Heart left ventricle (tissue), 16 donors: ENCODE measurements at places on chromosomes 4 and X. TPM values are rescaled to one million over a fixed set of nuclear protein-coding genes. Genes with fewer than 3 reads are reported as not detected.
A peak's percentile ranks its signal among the peaks of the same experiment; 100 is the strongest.

The MGARP gene
- 0.48 TPM for total RNA-seq

The PRSS48 gene
- not detected for total RNA-seq

- H3K4me1 ChIP-seq, result no peaks in the 10 kb centered on the region
- H3K27me3 ChIP-seq, result no peaks in the 10 kb centered on the region
- H3K4me3 ChIP-seq, result no peak overlapping the region
- no peak overlapping the region for H3K27ac ChIP-seq
- no peaks in the 10 kb centered on the region for H3K36me3 ChIP-seq
These were observed 338.1 kb upstream of the F9 start for GRCh38 chrX:139192386-139192961.

The PROM1 gene
- total RNA-seq, result 3.8 TPM

The LUZP4 gene
- not detected for total RNA-seq

DNA sequence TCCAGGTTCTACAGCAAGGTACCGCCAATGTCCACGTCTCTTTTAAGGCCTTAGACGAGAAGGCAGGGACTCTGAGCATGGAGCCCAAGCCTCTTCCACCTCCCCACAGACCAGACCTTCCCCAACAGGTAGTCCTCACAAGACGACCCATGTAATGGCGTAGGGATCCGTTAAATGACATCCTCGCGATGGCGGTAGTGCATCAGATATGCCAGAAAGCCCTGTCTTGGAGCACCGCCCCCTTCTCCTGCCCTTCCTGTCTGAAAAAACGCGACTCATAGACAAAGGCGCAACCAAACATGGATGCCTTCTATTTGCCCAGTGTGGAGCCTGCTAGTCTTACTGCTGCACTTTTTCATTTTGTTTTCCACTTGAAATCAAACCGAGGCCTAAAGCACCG lies 185.4 kb downstream of the OR13H1 start:
- H3K4me1 ChIP-seq, result no peaks in the 10 kb centered on the region
- no peaks in the 10 kb centered on the region for H3K36me3 ChIP-seq
- H3K27ac ChIP-seq, result peak overlapping the region; percentile 95
- peak overlapping the region; percentile 33 for H3K4me3 ChIP-seq

DNA sequence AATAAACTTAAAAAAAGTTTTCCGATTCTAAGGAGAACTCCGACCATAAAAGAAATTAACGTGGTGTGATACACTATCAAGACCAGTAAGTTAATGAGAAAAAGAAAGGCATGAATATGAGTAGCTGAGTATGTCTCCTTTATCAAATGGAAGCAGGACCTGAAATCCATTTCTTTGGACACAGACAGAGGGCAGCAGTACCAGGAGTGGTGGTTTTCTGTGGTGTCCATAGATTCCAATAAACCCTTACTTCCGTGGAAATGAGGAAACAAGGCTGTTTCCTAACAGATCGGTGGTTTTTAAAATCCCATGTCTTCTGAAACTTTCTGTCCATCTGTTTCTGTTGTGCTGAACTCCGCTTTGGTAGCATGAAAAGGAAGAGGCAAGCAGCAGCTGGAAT lies 128.5 kb upstream of the TSPAN5 start:
- DNase-seq, result no peak
- H3K4me1 ChIP-seq, result no peaks in the 10 kb centered on the region
- no peaks in the 10 kb centered on the region for H3K27me3 ChIP-seq

The STBD1 gene
- total RNA-seq, result 22.9 TPM

- H3K4me3 ChIP-seq, result no peak overlapping the region
- DNase-seq, result peak; percentile 22
- H3K36me3 ChIP-seq, result no peaks in the 10 kb centered on the region
These were observed 13.8 kb upstream of the ENOX2 start for GRCh38 chrX:130916636-130917422.

The ZNF185 gene
- 2.0 TPM for total RNA-seq
